Epithelial cell of proximal tubule (primary cell): ENCODE measurements at places on chromosomes 1 and 21. TPM values are rescaled to one million over a fixed set of nuclear protein-coding genes. Genes with fewer than 3 reads are reported as not detected.

RAD54L gene
- 23.6 and 30.6 TPM in 2 replicates for total RNA-seq

DDAH1 gene
- 45.9 and 50.9 TPM in 2 replicates for total RNA-seq

RYR2 gene
- 0.58 and 0.63 TPM in 2 replicates for total RNA-seq

GRCh38 chr1:237394281-237394680 lies 352.3 kb downstream of the RYR2 start:
- DNase-seq, result no peak

DNA sequence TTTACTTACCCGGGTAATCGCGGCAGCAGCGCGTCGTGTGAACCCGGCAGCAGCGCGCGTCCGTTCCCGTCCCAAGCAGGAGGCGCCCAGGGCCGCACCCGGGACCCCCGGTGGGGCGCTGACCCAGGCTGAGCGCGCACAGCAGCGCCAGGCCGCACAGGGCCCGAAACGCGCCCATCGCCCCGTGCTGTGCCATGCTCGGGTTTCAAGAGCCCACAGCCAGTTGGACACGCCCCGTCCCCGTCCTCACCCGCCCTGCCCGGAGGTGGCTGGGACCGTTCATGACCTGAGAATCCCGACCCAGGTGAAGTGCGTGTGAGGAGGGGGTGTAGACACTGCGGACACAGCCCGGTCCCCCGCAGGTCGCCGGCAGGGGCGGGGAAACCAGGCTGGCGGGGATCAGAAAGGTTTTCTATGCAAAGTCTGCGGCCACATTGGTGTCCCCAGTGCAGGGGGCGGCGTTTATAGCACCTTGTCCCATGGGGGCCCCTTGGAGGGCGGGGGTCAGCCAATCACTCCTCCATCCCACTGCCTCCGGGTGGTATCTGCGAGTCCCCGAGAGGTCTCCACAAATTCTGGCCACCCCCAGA lies at the start of gene TNFRSF18:
TSS of gene TNFRSF18 (minus strand) at position 217 of the 590 bp plus-strand sequence. CDS start at position 196, 21 bp downstream.
- DNase-seq, result no peak

DNA sequence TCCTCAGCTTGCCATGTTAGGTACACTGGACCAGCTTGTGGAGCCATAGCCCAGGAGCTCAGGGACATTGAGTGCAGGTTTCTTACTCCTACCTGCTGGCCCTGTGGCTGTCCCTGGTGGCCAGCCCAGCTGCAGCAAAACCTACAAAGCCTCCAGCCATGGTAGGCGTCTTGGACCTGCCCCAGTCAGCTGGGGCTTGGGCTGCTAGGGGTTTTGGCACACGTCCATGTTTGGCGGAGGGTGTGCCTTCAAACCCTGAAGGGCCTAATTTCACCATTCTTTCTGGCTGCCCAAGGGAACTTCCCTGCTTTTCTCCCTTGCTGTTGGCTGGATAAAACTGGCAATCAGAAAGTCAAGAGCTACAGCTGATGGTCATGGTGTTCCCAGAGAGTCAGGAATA lies 25.4 kb downstream of the HMGCS2 start:
- DNase-seq, result no peak

GRCh38 chr1:40974945-40975344 lies 4.6 kb upstream of the CTPS1 start:
- no peak for DNase-seq

- DNase-seq, result no peak
Measured at GRCh38 chr21:14869984-14870852, 194.6 kb downstream of the NRIP1 start.

GRCh38 chr1:33008051-33008914 lies 28.4 kb downstream of the AK2 start:
- no peak for DNase-seq

GRCh38 chr1:106907795-106908194 lies 148.7 kb upstream of the PRMT6 start:
- DNase-seq, result no peak

- no peak for DNase-seq
Measured at GRCh38 chr1:207752456-207752998, 673 bp downstream of the CD46 start.

DNA sequence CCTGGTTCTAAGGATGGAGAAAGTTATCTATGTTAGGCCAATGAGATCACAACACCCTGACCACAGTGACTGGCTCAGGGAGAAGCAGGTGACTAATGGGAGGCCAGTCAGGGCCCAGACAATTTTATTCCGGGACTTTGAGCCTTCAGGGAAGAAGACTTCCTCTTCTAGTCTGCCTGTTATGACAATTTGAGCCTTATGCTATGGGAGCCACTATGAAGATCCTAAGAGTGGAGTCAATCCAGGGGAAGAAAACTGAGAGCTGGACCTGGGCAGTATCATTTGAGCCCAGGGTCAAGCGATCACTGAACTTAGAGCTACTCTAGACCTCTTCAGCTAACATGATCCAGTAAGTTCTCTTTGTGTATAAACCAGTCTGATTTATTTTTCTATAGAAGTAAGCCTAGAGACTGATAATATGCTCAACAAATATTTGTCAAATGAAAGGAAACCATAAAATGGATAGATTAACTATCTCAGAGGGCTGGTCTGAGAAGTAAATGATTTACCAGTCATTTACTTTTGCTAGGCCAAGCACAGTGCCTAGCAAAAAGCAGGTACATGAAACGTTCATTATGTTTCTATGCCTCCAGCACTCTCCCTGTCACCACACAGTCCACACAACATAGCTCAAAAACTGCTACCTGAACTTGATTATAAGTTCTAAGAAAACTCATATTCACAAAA lies 4.2 kb upstream of the C1orf141 start:
- DNase-seq, result no peak

GRCh38 chr1:198588845-198589244 lies 48.4 kb upstream of the ATP6V1G3 start:
- DNase-seq, result no peak

- DNase-seq, result no peak
Measured at GRCh38 chr1:66769512-66770229, 17.4 kb downstream of the DYNLT5 start.

- no peak for DNase-seq
Measured at GRCh38 chr1:246891105-246891504, 40.6 kb downstream of the AHCTF1 start.
